Smooth muscle cell of the coronary artery (primary cell): ENCODE measurements at places on chromosomes 7 and 10. TPM values are rescaled to one million over a fixed set of nuclear protein-coding genes. Genes with fewer than 3 reads are reported as not detected.

PLXNA4 gene
- total RNA-seq = 19.8 and 23.5 TPM in 2 replicates

ANKRD1 gene
- total RNA-seq = 1.5 and 315 TPM in 2 replicates

PGAM2 gene
- total RNA-seq = 0.75 and 2.5 TPM in 2 replicates

TAS2R4 gene
- 0.38 and 0.70 TPM in 2 replicates for total RNA-seq

NEURL1 gene
- total RNA-seq = under 0.01 TPM in 2 replicates

AMPH gene
- total RNA-seq = 0.23 and 3.9 TPM in 2 replicates

FAM241B gene
- 0.60 TPM in 1 of 2 replicates, not detected in the other for total RNA-seq

LIPK gene
- total RNA-seq = not detected in 2 replicates

TEX47 gene
- not detected in 2 replicates for total RNA-seq

ELFN1 gene
- 0.08 and 3.2 TPM in 2 replicates for total RNA-seq

WEE2 gene
- total RNA-seq = not detected in 2 replicates

TRIM50 gene
- total RNA-seq = not detected in 2 replicates

DGKI gene
- 1.4 and 2.9 TPM in 2 replicates for total RNA-seq

CACNA2D1 gene
- 62.2 and 71.3 TPM in 2 replicates for total RNA-seq

PTF1A gene
- total RNA-seq = not detected in 2 replicates

SLC26A3 gene
- not detected in 2 replicates for total RNA-seq

CALHM1 gene
- total RNA-seq = not detected in 2 replicates

MTURN gene
- 10.4 and 29.6 TPM in 2 replicates for total RNA-seq

FAM53B gene
- total RNA-seq = 5.0 and 15.6 TPM in 2 replicates

AGR2 gene
- total RNA-seq = not detected in 2 replicates

HOXA3 gene
- not detected in 2 replicates for total RNA-seq

HMX2 gene
- total RNA-seq = not detected in 2 replicates

SAMD9L gene
- 4.9 and 9.5 TPM in 2 replicates for total RNA-seq

FAM13C gene
- 1.6 and 2.8 TPM in 2 replicates for total RNA-seq

TBL2 gene
- total RNA-seq = 83.4 and 114 TPM in 2 replicates

FANK1 gene
- total RNA-seq = 5.2 and 13.9 TPM in 2 replicates

INSYN2A gene
- 0.15 and 0.23 TPM in 2 replicates for total RNA-seq
